AG08396 (cell line): ENCODE measurements at places on chromosomes 3 and 15.

DNA sequence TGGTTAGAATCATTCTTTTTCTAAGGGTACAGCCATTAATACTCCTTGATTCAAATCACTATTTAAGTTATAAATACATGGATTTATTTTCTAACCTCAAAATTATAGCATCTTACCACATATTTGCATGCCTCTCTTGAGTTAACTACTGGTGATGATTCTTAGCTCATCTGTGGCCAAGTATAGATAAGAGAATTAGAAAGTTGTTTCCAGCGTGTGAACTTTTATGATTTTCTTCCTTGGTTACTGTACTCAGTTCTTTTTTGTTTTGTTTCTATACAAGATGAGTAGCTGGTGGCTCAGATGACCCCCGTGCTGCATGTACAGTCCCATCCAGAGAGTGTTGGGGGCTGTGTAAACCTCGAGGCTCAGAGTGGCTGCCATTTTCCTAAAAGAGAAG is 124.6 kb downstream of the IGF1R start:
- no peak for DNase-seq

DNA sequence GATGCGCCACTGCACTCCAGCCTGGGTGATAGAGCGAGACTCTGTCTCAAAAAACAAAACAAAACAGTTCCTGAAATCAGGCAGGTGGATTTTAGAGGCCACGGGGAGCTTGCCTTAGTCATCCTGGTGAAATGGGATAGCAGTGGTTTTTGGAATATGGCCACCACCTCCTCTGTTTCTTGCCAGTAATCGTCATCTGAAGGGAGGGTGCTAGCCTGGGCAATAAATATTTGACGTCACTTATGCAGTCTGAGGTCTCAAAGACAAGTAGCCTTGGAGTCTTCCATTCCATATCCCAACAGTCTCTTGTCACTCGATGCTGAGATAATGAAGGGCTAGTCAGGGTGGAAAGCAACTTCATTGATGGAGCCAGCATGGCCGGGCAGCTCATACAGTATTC is 55.2 kb downstream of the KCNAB1 start:
- no peak for DNase-seq

- DNase-seq, result no peak
Measured at GRCh38 chr3:4525560-4526223, 32.5 kb downstream of the ITPR1 start.

DNA sequence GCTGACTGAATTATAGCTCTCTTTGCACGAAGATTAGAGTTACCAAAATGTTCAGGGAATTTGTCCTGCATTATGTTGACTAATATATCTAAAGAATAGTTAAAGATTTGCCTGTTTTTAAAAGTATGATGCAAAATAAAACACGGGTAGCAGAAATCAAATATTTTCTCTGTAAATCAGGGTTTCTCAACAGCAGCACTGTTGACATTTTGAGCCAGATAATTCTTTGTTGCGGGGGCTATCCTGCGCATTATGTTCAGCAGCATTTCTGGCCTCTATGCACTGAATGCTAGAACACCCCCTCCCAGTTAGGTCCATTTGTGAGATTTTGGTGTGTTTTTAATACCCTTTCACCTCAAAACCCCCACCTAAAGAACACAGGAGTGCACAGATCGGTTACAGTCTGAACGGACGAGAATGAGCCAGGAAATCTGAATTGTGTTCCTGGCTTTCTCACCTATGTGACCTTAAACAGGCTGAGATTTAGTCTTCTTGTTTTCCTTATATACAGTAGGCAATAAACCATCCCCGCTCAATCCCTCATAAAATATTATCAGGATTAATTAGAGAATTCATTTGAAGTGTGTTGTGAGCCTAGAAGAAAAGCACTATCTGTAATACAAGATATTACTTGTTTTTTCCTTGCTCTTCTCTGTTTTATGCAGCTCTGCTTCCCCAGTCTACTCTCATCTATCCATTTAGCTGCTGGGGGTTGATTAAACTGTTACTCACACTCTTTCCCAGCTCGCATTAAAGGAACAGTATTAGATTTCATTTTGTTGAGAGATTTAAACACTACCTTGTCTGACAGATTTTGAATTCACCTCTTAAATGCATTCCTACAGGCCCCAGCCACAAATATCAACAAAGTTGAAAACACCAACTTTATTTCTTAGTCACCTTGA is 247.5 kb upstream of the GOLIM4 start:
- no peak for DNase-seq

GRCh38 chr3:52507359-52507758 is 12.2 kb downstream of the STAB1 start:
- DNase-seq, result peak; percentile 74
